Stimulated activated CD4-positive, alpha-beta T cell treated with anti-CD3 and anti-CD28 coated beads, Interleukin-12 subunit alpha, Interleukin-12 subunit beta, amount 100 ng/mL, for 24 hours (primary cell): ENCODE measurements at places on chromosomes 3 and 15.

GRCh38 chr15:58951388-58952007 lies 18.0 kb upstream of the SLTM start:
- DNase-seq, result no peak

DNA sequence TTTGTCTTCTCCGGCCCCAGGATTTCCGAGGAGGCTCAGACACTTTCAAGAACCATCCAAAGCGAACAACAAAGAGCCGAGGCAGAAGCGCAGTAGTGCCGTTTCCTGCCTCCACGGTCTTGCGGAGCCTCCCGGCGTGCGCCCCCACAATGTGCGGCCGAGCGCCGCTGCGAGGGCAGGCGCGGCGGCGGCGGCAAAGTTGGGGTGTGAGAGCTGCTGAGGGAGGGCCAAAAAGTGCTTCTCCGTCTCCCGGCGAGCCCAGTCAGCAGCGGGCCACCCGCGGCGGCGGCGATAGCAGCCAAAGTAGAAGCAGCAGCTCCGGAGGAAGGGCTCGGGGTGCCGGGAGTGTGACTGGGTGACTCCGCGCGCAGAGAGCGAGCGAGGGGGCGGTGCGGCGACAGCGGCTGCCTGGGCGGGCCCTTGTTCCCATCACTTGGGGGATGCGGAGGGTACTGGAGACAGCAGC lies 749.1 kb downstream of the ROBO1 start:
- DNase-seq, result no peak

DNA sequence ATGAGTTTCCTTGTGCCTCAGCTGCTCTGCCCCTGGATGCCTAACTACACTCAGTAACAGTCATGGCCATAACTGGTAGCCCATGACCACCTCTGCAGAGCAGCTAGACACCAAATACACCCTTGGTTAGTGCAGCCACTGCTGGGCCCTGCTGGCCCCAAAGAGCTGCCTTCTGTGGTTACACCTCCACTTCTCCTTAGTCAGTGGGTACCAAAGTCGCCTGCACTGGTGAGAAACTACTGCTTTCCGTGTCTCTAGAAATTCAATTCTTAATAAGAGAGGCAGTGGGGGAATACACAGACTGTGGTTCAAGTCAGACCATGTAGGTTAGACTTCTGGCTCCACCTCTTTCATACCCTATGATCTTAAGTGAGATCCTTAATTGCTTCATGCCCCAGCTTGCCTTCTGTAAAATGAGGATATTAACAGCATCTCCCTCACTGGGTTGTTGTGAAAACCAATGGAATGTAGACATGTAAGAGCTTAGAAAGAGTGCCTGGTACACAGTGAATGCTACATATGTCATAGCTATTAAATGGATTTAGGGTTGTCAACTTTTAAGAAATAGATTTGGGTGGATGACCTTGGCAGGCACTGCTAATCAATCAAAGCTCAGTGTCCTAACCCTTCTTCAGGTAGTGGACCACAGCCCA lies 18.2 kb downstream of the HEG1 start:
- DNase-seq, result no peak

DNA sequence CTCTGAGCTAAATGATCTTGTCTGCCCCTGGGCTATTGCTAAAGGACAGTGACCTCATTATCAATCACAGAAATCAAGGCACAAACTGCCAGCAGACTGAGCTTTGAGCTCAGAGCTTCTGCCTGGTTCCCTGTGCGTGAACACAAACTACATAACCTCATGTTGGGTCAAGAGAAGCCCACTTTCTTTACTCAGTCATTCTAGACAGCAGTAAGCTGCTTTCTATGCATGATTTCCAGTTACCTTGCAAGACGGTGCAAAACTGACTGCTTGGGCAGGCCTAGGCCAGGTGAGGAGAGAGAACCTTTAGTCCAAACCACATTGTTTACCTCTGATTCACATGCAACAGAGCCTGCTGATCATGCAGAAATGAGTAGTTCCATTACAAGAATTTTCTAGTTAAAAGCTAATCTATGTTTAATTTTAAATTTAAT lies 75.1 kb downstream of the ARRDC4 start:
- no peak for DNase-seq

DNA sequence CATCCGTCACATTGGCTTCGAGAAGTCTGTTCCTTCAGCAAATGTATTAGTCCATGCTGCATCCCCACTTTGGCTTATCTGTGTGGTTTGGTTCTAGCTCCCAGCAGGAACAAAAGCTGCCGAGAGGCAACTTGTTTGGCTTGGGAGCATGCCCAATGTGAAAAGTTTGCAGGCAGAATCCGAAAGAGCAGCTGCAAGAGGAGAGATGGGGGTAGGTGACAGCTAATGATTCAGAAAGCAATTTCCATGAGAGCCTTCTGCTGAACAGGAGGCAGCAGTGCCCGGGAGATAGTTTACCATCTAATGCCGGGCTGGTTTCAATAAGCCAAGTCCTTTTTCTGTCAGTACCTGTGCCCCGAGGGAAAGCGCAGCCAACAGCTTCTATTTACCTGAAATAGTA lies 60.2 kb downstream of the GRM7 start:
- DNase-seq, result no peak

GRCh38 chr3:46489875-46490274 lies 7.9 kb upstream of the RTP3 start:
- DNase-seq, result no peak

- no peak for DNase-seq
Observed at GRCh38 chr3:16313886-16314645, 49.1 kb downstream of the OXNAD1 start.

- DNase-seq, result no peak
Observed at GRCh38 chr3:33104803-33105202, 7.9 kb upstream of the GLB1 start.

DNA sequence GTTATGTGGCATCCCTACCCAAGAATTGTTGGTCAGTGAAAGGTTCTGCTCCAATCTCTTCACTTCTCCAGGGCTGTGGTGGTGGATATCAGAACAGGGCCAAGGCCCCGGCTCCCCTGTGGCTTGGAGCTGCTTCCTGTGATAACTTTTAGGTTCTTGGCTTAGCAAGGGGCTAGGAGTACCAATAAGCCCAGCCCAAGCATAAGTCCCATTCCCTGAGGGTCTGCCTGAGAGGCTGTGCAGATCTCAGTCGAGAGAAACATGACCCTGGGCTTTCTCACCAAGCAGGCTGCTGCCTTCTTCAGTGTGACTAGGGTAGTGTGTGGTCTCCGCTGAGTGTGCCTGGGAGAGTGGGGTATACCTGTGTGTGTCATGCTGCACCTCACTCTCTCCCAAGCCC lies 7.1 kb downstream of the CLK3 start:
- DNase-seq, result no peak

DNA sequence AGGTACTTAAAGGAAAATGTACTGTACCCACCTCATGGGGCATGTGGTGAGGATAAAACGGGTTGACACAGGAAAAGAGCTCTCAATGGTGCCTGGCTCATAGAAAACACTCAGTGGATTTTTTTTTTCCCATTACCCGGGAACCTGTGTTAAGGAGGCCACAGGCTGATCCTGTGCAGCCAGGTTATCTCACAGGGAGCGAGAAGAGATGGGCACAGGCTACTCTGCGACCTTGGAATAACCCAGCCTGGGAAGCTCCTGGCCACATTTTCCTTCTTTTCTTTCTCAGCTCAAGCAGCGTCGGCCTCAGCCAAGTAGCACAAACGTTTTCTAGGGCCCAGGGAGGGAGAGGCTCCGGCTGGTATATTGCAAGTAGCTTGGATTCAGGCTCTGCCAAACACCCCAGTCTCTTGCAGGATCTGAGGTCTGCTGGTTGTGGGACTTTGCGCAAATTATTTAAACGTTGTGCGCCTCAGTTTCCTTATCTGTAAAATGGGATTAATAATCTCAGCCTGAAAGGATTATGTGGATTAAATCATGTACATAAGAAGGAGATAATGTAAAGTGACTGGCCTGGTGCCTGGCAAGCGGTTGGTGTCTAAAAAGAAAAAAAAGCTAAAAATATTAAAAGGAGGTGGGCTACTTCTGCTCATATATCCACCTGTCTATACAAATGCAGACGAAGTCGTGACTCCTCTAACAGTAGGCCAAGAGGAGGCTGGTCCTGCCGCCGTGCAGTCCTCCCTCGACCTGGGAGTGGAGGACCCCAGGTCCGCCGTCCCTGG lies 2.2 kb downstream of the FURIN start:
- DNase-seq, result no peak

GRCh38 chr15:76495487-76495886 lies 158.9 kb downstream of the ISL2 start:
- DNase-seq, result no peak

- DNase-seq, result no peak
Observed at GRCh38 chr3:65854606-65855304, 184.0 kb downstream of the MAGI1 start.

GRCh38 chr3:4826237-4827100 lies 152.8 kb upstream of the BHLHE40 start:
- no peak for DNase-seq

GRCh38 chr3:149509526-149509925 lies 35.0 kb downstream of the TM4SF4 start:
- DNase-seq, result no peak

- DNase-seq, result no peak
Observed at GRCh38 chr15:38796589-38796988, 232.0 kb upstream of the RASGRP1 start.

DNA sequence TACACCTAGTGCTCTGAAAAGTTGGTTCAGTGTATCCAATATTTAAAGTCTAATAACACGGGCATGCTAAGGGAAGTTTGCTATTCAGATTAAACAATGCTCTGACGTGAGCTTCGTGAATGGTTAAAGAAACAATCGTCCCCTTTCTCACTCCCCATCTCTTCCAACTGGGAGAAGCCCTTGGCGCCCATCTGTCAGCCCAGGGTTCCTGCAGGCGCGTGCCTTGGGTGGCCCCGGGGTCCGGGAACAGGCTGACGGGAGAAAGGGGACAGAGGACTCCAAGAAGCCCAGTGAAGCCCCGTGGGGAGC lies 413 bp downstream of the SEC22C start:
- DNase-seq, result no peak

DNA sequence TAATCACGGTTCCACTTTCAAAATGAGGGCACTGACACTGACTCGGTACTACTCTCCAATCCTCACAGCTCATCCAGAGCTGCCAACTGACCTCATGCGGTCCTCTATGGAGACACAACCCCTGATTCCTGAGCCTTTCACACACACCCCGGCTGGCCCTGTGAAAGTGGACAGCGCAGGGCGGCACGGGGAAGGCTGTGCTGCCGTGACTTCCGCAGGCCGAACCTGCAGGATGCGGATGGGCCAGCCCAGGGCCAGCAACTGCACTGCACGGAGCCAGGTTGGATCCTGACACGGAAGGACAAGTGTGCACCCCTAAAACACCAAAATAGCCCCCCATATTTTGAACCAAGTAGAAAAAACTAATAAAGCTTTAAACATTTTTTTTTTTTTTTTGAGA lies 41.0 kb downstream of the IQSEC1 start:
- no peak for DNase-seq

GRCh38 chr3:33030246-33030645 lies 66.7 kb downstream of the GLB1 start:
- DNase-seq, result no peak

- DNase-seq, result no peak
Observed at GRCh38 chr15:88238618-88239430, 17.7 kb downstream of the NTRK3 start.

- DNase-seq, result no peak
Observed at GRCh38 chr3:17352620-17353019, 389.8 kb downstream of the TBC1D5 start.

GRCh38 chr3:42710323-42711021 lies 7.9 kb upstream of the HHATL start:
- no peak for DNase-seq

DNA sequence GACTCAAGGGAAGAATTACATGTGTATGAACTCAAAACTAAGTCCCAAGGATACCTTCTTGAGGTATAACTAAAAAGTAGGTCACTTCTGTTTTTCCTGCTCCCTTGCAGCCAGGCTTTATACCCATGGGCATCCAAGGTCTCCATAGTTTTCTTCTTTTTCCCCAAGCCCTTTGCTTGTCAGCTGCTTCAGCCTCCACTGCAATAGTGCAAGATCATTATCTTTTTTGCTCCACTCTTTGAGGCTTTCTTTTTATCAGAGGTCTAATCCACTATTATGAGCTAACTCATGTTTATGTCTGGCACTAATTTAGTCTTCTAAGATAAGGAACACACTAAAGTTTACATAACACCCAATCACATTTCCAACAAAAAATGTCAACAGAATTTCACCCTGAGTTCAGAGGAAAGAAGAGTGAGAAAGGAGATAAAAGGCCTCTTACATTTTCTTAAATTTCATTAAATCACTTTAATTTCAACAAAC lies 121.2 kb upstream of the LSAMP start:
- no peak for DNase-seq

DNA sequence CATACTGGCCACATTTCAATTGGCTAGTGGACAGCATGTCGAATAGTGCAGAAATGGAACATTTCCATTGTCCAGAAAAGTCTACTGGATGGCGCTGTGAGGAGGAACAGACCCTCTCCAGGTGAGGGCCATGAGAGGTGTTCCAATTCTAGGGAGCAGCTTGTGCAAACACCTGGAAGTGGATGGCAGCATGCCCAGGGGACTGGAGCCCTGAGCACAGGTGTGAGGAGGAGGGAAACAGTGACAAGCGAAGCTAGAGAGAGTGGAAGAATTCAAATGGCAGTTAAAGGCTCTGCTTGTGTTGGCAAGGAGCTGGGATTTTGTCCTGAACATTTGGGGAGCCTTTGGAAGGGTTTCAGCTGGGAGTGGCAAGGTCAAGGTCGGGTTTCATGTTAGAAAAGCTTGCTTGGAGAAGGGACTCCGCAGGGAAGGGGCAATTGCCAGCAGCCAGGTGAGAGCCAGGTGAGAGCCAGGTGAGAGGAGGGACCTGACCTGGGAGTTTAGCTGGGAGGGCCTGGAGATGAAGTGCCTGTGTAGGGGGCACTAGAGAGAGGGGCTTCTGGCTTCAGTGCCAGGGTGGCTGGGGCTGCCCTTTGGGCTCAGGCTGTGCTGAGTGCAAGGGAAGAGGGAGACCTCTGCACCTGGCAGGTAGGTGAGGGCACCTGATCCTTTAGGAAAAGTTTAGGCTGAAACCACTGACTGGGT lies 93.8 kb downstream of the LINGO1 start:
- DNase-seq, result no peak

- DNase-seq, result no peak
Observed at GRCh38 chr15:66743703-66744536, 41.9 kb downstream of the SMAD6 start.
